Epithelial cell of alveolus of lung (primary cell): ENCODE measurements at places on chromosomes 4 and X. TPM values are rescaled to one million over a fixed set of nuclear protein-coding genes. Genes with fewer than 3 reads are reported as not detected.

Gene TCEAL3
- total RNA-seq, result 8.7 and 10.8 TPM in 2 replicates

Gene ELK1
- total RNA-seq, result 41.1 and 55.3 TPM in 2 replicates

Gene PABPC1L2A
- total RNA-seq, result not detected in 2 replicates

Gene USP17L5
- not detected in 2 replicates for total RNA-seq

Gene DCX
- total RNA-seq, result not detected in 2 replicates

Gene ADH1B
- 0.65 and 301 TPM in 2 replicates for total RNA-seq

Gene PHF8
- total RNA-seq, result 7.1 and 21.5 TPM in 2 replicates

Gene PAGE1
- total RNA-seq, result not detected in 2 replicates

Gene ZXDA
- 2.6 and 3.5 TPM in 2 replicates for total RNA-seq
